Tibial nerve (tissue), 4 donors: ENCODE measurements at places on chromosomes 12 and 14. TPM values are rescaled to one million over a fixed set of nuclear protein-coding genes. Genes with fewer than 3 reads are reported as not detected.

ETFBKMT gene
- 2.7 TPM for total RNA-seq

PLCZ1 gene
- total RNA-seq = not detected

KRT79 gene
- total RNA-seq = not detected

INSM2 gene
- total RNA-seq = not detected

RERGL gene
- 18.4 TPM for total RNA-seq

DNA sequence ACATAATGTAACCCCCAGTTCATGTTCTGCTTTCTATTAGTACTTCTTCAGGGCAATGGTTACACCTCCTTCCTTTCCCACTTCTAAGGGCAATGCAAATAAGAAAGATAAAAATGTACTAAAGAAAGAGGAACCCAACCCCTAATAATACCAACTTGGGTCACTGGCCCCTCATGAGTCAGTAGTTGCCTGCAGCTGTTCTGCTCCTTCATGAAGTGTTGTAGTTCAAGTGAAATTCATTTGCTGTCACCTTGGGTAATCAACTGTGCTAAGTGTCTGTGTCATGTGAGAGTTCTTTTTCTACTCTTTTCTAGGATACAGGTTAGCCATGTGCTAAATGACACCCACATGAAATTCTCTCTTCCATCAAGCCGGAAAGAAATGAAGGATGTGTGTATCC lies 91.8 kb downstream of the PLXNC1 start:
- no peaks in the 10 kb centered on the region for H3K36me3 ChIP-seq
- H3K27ac ChIP-seq = no peak overlapping the region
- no peaks in the 10 kb centered on the region for H3K4me1 ChIP-seq
- H3K4me3 ChIP-seq = no peak overlapping the region

DNA sequence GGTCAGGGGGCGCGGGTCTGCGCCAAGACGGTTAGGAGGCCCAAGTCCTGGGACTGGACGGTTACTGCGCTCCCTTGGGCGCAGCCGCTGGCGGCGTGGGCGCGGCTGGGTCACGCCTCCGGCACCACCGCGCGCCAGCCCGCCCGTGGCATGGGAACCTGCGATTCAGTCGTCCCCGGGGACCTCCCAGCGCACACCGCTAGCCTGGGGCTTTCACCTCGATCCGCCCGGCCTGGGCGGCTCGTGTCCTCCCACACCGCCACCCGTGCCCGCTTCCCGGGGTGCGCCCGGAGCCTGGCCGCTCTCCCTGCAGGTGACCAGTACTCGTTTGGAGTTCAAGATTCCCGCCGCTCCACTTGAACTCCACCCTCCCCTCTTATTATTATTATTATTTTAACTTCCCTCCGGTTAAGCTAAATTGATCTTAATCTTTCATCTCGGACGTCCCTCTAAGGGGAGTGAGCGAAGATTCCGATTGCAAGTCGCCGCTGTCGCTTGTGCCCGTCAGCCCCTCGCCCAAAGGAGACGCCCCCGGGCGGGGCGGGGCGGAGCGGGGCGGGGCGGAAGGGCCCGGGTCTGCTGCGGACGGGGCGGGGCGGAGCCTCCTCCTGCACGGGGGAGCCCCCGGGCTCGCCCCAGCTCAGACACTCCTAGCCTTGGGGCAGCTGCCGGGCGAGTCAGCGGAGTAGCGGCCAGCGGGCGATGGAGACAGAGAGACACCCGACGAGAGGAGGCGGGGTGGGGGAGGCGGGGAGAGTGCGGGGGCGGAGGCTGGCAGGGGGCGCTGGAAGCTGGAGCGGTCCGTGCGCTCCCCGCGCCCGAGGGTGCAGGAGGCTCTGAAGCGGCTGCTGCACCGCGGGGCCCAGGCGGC lies at the start of gene KCNMB4:
TSS of gene KCNMB4 (plus strand) at position 643 of the 871 bp plus-strand sequence. CDS start 445 bp downstream, outside the sequence.
- DNase-seq = peak; percentile 33
- H3K27me3 ChIP-seq = no peaks in the 10 kb centered on the region
- H3K36me3 ChIP-seq = no peaks in the 10 kb centered on the region
- H3K4me1 ChIP-seq = peaks cover 13% of the 10 kb centered on the region
- peak within 1 kb of the TSS; percentile 92 for H3K27ac ChIP-seq
- peak within 1 kb of the TSS; percentile 80 for H3K4me3 ChIP-seq

DNA sequence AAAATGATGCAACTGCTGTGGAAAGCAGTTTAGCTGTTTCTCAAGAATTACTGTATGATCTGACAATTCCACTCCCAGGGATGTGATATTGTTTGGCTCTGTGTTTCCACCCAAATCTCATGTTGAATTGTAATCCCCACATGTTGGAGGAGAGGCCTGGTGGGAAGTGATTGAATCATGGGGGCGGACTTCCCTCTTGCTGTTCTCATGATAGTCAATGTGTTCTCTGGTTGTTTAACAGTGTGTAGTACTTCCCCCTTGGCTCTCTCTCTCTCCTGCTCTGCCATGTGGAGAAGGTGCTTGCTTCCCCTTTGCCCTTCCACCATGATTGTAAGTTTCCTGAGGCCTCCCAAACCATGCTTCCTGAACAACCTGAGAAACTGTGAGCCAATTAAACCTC lies 93.4 kb upstream of the CPM start:
- no peak overlapping the region for H3K27ac ChIP-seq
- no peaks in the 10 kb centered on the region for H3K4me1 ChIP-seq
- DNase-seq = no peak
- no peak overlapping the region for H3K4me3 ChIP-seq

- no peak for DNase-seq
- no peaks in the 10 kb centered on the region for H3K36me3 ChIP-seq
- H3K27me3 ChIP-seq = no peaks in the 10 kb centered on the region
Measured at GRCh38 chr14:68935761-68936214, 43.3 kb downstream of the ACTN1 start.

GRCh38 chr12:113891167-113891692 lies 74.9 kb downstream of the RBM19 start:
- H3K4me1 ChIP-seq = peaks cover 42% of the 10 kb centered on the region
- no peaks in the 10 kb centered on the region for H3K36me3 ChIP-seq
- H3K27me3 ChIP-seq = no peaks in the 10 kb centered on the region
- no peak for DNase-seq
- no peak overlapping the region for H3K4me3 ChIP-seq

- H3K4me1 ChIP-seq = no peaks in the 10 kb centered on the region
- H3K27ac ChIP-seq = no peak overlapping the region
- H3K36me3 ChIP-seq = no peaks in the 10 kb centered on the region
- no peaks in the 10 kb centered on the region for H3K27me3 ChIP-seq
Measured at GRCh38 chr12:5899675-5900074, 45.4 kb downstream of the ANO2 start.

DNA sequence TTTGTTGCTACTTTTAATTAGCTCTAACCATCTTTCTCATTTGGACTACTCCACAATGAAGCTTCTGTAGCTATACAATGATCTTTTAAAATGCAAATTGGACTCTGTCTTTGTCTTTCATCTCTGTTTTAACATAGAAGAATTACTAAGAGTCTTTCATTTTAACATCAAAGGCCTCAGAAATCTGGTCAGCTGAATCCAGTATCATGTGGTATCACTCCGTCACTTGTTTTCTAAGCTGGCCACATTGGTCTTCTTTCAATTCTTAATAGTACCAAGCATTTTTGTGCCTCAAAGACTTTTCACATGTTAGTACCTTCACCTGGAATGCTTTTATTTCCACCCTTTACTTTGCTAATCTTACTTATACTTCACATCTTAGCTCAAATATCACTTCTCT lies 95.5 kb upstream of the SLC16A7 start:
- H3K4me3 ChIP-seq = no peak overlapping the region
- no peaks in the 10 kb centered on the region for H3K36me3 ChIP-seq
- no peaks in the 10 kb centered on the region for H3K4me1 ChIP-seq

- no peak overlapping the region for H3K27ac ChIP-seq
- no peaks in the 10 kb centered on the region for H3K36me3 ChIP-seq
- DNase-seq = no peak
- H3K4me1 ChIP-seq = no peaks in the 10 kb centered on the region
Measured at GRCh38 chr12:72349491-72349890, 77.3 kb downstream of the TRHDE start.

GRCh38 chr12:116172224-116172849 lies 105.2 kb downstream of the MED13L start:
- peaks cover 72% of the 10 kb centered on the region for H3K4me1 ChIP-seq
- no peaks in the 10 kb centered on the region for H3K36me3 ChIP-seq
- no peak overlapping the region for H3K27ac ChIP-seq
- DNase-seq = no peak
- no peaks in the 10 kb centered on the region for H3K27me3 ChIP-seq

GRCh38 chr12:11798856-11799501 lies 149.5 kb downstream of the ETV6 start:
- DNase-seq = no peak
- no peak overlapping the region for H3K27ac ChIP-seq
- H3K36me3 ChIP-seq = no peaks in the 10 kb centered on the region
- H3K4me1 ChIP-seq = peaks cover 13% of the 10 kb centered on the region
- no peak overlapping the region for H3K4me3 ChIP-seq
- no peaks in the 10 kb centered on the region for H3K27me3 ChIP-seq

DNA sequence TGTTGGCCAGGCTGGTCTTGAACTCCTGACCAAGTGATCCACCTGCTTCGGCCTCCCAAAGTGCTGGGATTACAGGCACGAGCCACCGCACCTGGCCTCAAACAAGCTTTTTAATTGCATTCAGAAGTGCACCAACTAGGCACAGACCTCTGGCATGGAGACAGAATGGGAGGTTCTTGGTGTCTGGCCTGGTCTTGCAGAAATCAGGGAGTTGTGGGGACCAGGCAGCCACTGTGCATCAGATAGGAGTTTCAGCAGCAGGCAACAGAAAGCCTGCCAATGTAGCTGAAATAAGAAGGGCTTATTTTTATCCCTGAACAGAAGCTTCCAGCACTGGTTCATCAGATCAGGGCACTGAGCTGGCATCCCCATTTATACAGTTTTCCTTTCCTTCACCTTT lies 22.2 kb upstream of the TCL1B start:
- no peaks in the 10 kb centered on the region for H3K36me3 ChIP-seq
- no peaks in the 10 kb centered on the region for H3K27me3 ChIP-seq
- H3K4me3 ChIP-seq = no peak overlapping the region
- no peaks in the 10 kb centered on the region for H3K4me1 ChIP-seq
- no peak for DNase-seq

GRCh38 chr12:31849090-31849687 lies 110.0 kb upstream of the RESF1 start:
- no peak for DNase-seq
- no peaks in the 10 kb centered on the region for H3K36me3 ChIP-seq
- H3K27ac ChIP-seq = no peak overlapping the region
- no peaks in the 10 kb centered on the region for H3K4me1 ChIP-seq
- no peak overlapping the region for H3K4me3 ChIP-seq

GRCh38 chr12:52270541-52271070 lies 3.8 kb upstream of the KRT86 start:
- H3K27ac ChIP-seq = no peak overlapping the region
- no peak overlapping the region for H3K4me3 ChIP-seq
- DNase-seq = no peak
- no peaks in the 10 kb centered on the region for H3K4me1 ChIP-seq
- no peaks in the 10 kb centered on the region for H3K36me3 ChIP-seq

DNA sequence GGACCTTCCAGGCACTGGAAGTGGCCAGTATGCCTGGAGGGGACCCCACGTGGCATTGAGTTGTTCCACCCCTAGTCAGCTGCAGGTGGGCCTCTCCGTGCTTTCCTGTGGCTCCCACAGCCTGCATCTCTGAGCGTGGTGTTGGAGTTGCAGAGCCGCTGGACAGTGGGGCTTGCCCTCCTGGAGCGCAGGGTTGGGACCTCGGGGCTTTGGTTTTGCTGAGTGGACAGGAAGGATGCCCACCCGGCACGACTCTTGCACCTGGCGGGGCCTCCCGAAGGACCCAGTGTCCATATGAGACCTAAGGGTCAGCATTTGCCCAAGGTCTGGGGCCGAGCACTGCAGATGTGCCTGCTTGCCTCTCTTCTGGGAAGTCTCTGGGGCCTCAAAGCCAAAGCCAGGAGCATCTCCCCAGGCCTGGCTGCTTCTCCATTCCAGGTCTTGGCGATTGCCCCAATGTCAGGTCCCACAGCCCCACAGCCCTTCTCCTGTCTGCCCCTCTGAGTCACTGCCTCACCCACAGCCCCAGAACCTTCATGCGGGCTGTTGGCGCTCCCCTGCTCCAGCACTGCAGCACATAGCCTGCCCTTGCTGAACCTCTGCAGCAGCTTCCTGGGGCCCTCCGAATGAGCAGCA lies 1.5 kb downstream of the PACS2 start:
- H3K4me1 ChIP-seq = peaks cover 27% of the 10 kb centered on the region
- H3K4me3 ChIP-seq = peak overlapping the region; percentile 72
- DNase-seq = no peak
- H3K36me3 ChIP-seq = no peaks in the 10 kb centered on the region
- H3K27me3 ChIP-seq = no peaks in the 10 kb centered on the region
- peak overlapping the region; percentile 35 for H3K27ac ChIP-seq

GRCh38 chr14:68075382-68076029 lies 255.9 kb downstream of the RAD51B start:
- no peak overlapping the region for H3K27ac ChIP-seq
- no peaks in the 10 kb centered on the region for H3K27me3 ChIP-seq
- no peaks in the 10 kb centered on the region for H3K4me1 ChIP-seq
- no peak for DNase-seq
- H3K4me3 ChIP-seq = no peak overlapping the region
